GM12892 (cell line): ENCODE measurements at places on chromosomes 11 and 22.
A peak's percentile ranks its signal among the peaks of the same experiment; 100 is the strongest.

DNA sequence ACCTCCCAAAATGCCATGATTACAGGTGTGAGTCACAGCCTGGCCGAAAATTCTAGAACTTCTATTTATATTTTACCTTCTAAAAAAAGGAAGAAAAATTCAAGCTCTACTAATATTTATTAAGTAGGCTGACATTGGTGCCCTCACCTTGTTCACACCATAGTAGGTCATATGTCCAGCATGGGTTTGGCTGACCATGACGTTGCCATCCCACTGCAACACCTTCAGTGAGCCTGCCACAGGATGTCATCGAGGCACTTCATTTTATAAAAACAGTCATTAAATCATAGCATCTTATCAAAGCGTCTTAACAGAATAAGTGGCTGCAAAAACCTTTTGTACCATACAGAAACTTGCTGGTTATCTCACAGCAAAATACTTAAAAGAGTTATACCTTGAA lies 58.3 kb downstream of the LRRC32 start:
- no peak for DNase-seq

- DNase-seq = no peak
These were observed 2.2 kb upstream of the CABP2 start for GRCh38 chr11:67525275-67525976.

DNA sequence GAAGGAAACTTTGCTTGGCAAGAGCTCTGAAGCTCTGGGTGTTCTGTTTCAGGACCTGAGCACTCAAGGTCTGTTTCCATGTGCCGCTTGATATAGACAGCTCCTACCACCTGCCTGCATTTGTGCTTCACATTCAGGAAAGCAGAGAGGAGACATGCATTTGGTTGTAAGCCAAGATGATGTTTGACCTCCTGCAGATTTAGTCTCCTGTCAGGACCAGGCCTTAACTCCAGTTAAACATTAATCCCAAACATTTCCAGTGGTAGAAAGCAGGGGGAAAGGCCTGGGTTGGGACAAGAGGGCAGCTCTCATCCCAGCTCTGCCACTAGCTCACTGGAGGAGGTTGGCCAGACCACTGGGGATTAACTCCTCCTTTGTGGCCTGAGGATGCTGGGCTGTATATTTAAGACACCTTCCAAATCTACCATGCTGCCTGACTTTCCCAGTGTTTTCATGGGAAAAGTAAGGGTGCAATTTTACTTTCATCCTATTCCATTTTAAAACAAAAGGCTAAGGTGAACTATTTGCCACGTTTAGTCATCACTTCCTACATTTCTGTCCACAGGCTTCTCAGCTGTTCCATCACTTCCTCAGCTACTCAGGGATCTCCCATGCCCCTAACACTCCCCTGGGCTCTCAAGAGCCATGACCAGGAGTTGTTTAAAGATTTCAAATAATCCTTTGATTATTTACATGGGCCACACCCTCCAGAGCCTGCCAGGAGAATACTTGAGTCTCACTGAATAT lies 80.9 kb downstream of the INSC start:
- no peak for DNase-seq

GRCh38 chr22:44571566-44572413 lies 73.8 kb upstream of the RTL6 start:
- no peak for DNase-seq

- no peak for DNase-seq
These were observed 583.9 kb upstream of the LRRC4C start for GRCh38 chr11:42043312-42043711.

- DNase-seq = no peak
These were observed 86.1 kb downstream of the ARHGAP8 start for GRCh38 chr22:44838316-44839016.

DNA sequence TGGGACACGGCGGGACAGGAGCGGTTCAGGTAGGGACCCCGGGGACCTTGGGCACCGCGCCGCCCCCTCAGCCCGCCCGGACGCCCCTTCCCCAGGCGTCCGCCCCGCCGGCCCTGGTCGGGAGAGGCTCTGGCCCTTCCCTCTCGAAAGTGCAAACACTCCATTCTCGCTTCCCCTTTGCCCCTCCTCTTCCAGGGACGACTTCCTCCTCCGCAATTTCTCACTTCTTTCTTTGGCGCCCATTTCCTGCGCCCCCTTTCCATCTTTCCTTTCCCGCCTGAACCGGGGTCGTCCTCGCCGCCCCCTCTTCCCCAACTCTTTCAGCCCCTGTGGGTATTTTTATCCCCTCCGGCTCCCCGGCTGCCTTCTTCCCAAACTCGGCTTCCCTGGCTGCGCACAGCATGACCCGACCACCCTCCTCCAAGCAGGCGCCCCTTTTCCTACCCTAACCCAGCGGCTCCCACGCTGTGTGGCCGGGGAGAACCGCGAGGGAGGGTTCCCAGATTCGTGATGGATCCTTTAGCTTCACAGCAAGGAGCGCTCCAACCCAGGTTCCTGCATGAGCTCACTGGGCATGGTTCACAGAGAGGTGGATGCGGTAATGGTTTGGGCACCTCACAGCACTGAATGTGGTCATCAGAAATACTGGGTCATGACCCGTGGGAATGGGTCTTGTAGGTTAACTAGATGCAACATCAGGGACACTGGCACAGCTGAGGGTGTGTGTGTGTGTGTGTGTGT lies 689 bp downstream of the RAB39A start:
- DNase-seq = no peak

- DNase-seq = no peak
These were observed 2.2 kb downstream of the PHF21B start for GRCh38 chr22:45007391-45008185.

DNA sequence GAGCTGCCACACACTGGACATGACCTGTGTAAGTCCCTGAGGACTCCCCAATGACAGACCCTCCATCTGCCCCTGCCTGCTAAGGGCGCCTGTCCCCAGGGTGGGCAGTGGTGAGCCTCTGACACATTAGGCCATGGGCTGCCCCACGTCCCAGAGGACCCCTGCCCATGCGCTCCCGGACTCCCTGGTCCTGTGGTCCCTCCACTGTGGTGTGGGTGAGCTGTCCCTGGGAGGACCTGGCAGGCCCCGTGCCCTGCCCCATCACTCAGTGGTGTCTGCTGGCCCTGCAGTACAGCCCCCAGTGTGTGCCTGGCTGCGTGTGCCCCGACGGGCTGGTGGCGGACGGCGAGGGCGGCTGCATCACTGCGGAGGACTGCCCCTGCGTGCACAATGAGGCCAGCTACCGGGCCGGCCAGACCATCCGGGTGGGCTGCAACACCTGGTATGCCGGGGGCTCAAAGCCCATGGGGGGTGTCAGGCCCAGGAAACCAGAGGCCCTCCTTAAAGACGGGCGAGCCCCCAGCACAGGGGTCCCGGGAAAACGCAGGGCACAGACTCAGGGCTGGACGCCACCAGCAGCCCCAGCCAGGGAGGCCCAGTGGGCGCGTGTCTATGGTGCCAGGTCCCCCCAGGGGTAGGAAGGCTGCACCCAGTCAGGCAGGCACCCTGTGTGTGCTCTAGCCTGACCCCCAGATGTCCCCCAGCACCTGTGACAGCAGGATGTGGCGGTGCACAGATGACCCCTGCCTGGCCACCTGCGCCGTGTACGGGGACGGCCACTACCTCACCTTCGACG lies 18.7 kb downstream of the MUC5AC start:
- no peak for DNase-seq

- no peak for DNase-seq
These were observed 521.3 kb upstream of the CHORDC1 start for GRCh38 chr11:90744169-90744568.

GRCh38 chr11:120985718-120986569 lies 38.0 kb upstream of the TBCEL start:
- peak; percentile 40 for DNase-seq

- DNase-seq = no peak
These were observed 73.5 kb upstream of the GRAMD1B start for GRCh38 chr11:123356539-123356938.

DNA sequence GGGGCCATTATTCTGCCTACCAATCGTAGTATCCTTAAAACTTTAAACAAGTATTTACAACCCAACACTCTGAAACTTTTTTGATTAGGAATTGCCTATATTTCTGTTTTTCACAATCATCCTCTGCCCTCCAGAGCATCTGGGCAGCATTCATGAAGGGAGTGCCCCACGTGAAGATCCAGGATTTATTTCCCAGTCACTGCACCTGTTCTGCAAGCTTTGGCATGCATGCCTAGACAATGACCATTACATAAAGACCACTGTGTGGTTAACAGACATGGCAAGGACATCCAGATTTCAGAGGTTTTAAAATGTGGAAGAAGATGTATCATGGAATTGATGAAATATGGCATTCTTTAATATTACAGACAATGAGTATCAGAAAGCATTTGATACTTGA lies 1083.8 kb downstream of the TBC1D22A start:
- DNase-seq = no peak

- peak; percentile 35 for DNase-seq
These were observed 3.1 kb upstream of the COMMD9 start for GRCh38 chr11:36292311-36292722.

DNA sequence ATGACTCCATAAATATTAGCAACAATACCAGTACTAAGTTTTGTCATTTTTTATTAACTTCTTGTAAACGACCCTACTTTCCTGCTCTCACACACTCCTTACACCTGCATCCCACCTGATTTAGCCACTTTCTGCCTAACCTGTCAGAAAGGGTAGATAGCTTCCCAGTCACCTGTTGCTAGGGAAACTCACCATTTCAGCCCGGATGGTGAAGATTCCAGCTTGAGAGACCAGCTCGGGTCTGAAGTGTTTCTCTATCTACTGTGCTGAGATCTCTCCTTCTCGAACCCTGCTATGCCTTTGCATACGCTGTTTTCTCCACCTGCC lies at the start of gene PARVG:
Gene PARVG (plus strand): TSS at position 220 of the 327 bp plus-strand sequence. CDS start 2,405 bp downstream, outside the sequence.
- no peak for DNase-seq

DNA sequence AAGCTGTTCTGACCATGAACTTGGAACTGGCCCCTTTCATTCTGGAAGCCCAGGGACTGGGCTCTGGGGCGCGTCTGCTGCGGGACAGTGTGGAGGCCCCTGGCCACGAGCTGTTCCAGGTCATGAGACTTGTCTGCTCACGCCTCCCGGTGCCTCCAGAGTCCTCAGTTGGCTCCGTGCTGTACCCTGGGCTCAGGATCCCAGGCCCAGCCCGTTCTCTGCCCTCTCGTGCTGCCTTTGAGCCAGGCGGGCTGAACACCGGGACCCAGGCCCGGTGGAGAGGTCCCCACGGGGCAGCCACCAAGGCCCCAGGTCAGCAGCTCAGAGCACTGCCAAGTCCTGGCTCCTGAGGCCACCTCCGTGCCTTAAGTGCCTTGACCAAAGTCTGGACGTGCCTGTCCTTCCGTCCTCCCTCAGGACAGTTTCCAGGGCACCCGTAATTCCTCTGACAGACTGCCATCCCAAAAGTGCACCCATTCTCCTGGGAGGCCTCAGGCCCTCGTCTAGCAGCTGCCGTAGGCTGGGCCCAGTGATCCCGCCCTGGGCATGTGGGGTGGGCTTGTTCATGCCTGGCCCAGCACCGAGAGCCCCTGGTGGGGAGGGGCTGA lies 36.3 kb upstream of the PPARA start:
- DNase-seq = no peak

- no peak for DNase-seq
These were observed 23.5 kb downstream of the CERK start for GRCh38 chr22:46714550-46714949.

DNA sequence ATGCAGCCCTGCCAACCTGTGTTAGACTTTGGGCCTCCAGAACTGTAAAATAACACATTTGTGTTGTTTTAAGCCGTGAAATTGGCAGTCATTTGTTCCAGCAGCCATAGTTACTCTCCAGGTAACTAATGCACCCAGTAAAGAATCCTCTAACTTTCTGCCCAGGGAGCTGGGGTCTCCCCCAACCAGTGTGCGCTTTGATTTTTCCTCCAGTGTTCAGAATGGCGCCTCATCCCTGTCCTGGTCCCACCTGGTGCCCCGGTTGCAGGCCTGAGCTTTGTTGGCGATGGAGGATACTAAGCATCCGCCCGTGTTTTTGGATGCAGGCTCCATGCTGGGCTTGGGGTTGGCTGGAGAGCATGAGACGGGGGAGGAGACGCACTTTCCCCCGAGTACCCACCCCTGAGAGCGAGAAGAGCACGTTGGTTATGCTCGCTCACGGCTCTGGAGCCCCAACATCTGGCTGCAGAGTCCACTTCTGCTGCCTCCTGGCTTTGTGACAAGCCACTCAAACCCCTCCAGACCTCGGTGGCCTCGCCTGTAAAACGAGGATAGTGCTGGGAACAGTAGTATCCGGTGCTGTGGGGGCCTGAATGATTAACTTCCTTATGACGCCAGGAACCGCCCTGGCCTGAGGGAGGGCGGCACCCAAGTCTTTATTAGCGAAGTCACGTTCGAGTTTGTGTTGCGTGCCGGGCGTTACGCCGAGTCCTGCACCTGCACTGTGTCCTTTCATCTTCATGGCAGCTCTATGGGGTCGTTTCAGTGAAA lies 25.8 kb downstream of the MRGPRD start:
- DNase-seq = no peak

DNA sequence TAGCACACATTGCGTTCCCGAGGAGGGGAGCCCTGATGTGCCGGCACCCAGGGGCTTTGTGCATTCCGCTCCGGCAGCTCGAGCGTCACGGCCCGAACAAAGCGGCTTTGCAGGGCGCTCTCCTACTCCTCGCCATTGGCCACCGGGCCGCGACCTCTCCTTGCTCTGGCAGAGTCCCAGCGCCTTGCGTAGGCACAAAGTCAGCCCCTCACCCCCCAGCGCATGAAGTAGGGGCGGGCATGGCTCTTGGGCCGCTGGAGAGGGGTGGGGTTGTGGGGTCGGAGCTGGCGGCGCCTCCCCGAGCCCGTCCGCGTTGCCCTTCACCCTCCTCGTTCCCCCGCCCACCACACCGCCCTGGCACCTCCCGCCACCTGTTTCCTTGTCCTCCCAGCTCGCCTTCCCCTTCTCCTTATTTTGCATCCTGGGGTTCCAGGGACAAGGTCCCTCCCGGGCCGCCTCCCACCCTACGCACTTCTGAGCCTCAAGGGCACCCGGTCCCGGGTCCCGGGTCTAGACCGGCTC lies 753 bp upstream of the PPARA start:
- no peak for DNase-seq

GRCh38 chr11:64126796-64127195 lies 39.1 kb downstream of the MACROD1 start:
- DNase-seq = no peak

GRCh38 chr22:36238373-36239149 lies 766 bp downstream of the APOL2 start:
- DNase-seq = no peak

DNA sequence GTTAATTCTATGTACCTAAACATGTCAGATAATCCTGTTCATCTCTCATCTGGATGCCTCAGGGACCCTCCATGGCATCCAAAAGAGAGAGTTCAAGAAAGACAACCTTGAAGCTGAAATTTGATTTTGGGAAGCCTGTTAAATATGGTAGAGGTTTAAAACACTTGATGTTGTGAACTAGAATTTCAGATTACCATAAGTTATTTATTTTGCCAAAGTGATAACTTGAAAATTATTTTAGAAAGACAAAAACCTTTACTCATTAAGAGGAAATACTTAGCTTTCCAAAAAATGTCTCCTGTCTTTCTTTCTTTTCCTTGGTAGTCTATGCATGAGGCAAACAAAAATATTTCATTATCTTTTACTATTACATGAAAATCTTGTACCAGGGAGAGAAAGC lies 714.0 kb downstream of the NTM start:
- DNase-seq = no peak

- no peak for DNase-seq
These were observed 89.1 kb downstream of the RPS6KA4 start for GRCh38 chr11:64447831-64448598.
